ENCODE measurements at places on chromosomes 3 and 15. TPM values are rescaled to one million over a fixed set of nuclear protein-coding genes. Genes with fewer than 3 reads are reported as not detected.

GOLGA8T gene
- total RNA-seq: 0.80 TPM

CACNA2D2 gene
- total RNA-seq: 111 TPM

ILDR1 gene
- 4.4 TPM for total RNA-seq

DNA sequence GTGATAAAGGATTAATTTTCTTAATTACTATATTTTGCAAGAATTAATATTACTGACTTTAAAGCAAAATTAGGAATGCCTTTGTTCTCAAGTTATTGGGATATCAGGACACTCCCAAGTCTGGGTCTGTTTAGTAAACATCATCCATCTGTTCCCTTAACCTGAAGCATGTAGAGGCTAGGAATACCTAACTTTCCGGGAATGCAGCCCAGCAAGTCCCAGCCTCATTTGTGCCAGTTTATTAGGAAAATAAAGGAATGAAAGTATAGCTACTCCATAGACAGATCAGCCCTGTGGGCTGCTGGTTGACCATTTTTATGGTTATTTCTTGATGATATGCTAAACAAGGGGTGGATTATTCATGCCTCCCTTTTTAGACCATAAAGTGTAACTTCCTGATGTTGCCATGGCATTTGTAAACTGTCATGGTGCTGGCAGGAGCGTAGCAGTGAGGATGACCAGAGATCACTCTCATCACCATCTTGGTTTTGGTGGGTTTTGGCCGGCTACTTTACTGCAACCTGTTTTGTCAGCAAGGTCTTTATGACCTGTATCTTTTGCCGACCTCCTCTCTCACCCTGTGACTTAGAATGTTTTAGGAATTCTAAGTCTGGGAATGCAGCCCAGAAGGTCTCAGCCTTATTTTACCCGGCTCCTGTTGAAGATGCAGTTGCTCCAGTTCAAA, 540.2 kb downstream of the NAALADL2 start:
- H3K27ac ChIP-seq: no peak overlapping the region
- no peaks in the 10 kb centered on the region for H3K36me3 ChIP-seq
- peak; percentile 22 for DNase-seq
- H3K27me3 ChIP-seq: no peaks in the 10 kb centered on the region
- no peaks in the 10 kb centered on the region for H3K4me1 ChIP-seq

SLC30A4 gene
- total RNA-seq: 4.5 TPM

DNA sequence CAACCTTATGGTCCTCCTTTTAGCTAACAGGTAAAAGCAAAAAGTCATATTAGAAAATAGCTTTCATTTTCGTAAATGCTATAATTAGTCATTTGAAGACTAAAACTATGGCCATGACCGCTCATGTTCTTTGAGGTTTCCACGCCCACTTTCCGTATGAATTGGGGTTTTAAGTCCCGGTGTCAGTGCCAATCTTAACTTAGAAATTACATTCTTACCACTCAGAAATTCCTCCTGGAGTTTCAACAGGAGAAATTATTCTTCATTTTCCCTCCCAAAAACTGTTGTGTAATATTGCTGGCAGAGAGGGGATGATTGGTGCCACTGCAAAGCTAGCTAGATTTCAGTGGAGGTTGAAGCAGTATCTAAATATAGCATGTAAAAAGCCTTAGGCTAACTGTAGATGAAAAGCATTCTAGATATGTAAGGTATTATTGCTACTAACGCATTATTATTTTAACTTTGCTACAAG, 71.0 kb upstream of the MDFIC2 start:
- peak; percentile 2 for DNase-seq
- no peak overlapping the region for H3K4me3 ChIP-seq
- H3K27ac ChIP-seq: no peak overlapping the region
- H3K4me1 ChIP-seq: no peaks in the 10 kb centered on the region
- H3K36me3 ChIP-seq: no peaks in the 10 kb centered on the region
- H3K27me3 ChIP-seq: no peaks in the 10 kb centered on the region

TICRR gene
- 1.7 TPM for total RNA-seq

GPR176 gene
- total RNA-seq: 9.0 TPM

- H3K36me3 ChIP-seq: no peaks in the 10 kb centered on the region
- peaks cover 11% of the 10 kb centered on the region for H3K4me1 ChIP-seq
- DNase-seq: no peak
- no peak overlapping the region for H3K27ac ChIP-seq
- no peak overlapping the region for H3K4me3 ChIP-seq
Observed at GRCh38 chr15:71390096-71390495, 274.8 kb downstream of the THSD4 start.

SLC6A1 gene
- total RNA-seq: 4.5 TPM

GRCh38 chr15:56831467-56832005, 86.9 kb upstream of the TCF12 start:
- no peaks in the 10 kb centered on the region for H3K4me1 ChIP-seq
- H3K27ac ChIP-seq: no peak overlapping the region
- peak; percentile 28 for DNase-seq
- H3K4me3 ChIP-seq: no peak overlapping the region
- no peaks in the 10 kb centered on the region for H3K27me3 ChIP-seq
- no peaks in the 10 kb centered on the region for H3K36me3 ChIP-seq

ATRIP gene
- total RNA-seq: 7.1 TPM

- no peak for DNase-seq
- H3K27me3 ChIP-seq: no peaks in the 10 kb centered on the region
- H3K36me3 ChIP-seq: no peaks in the 10 kb centered on the region
- H3K4me1 ChIP-seq: no peaks in the 10 kb centered on the region
Observed at GRCh38 chr3:18946524-18946923, 201.8 kb upstream of the KCNH8 start.

GRCh38 chr3:139909811-139910210, 25.2 kb upstream of the CLSTN2 start:
- H3K4me1 ChIP-seq: no peaks in the 10 kb centered on the region
- no peak for DNase-seq
- no peak overlapping the region for H3K4me3 ChIP-seq
- no peaks in the 10 kb centered on the region for H3K27me3 ChIP-seq
- H3K36me3 ChIP-seq: no peaks in the 10 kb centered on the region
- no peak overlapping the region for H3K27ac ChIP-seq

ISL2 gene
- 0.86 TPM for total RNA-seq

RBM15B gene
- total RNA-seq: 18.9 TPM

- no peaks in the 10 kb centered on the region for H3K27me3 ChIP-seq
- no peak overlapping the region for H3K4me3 ChIP-seq
- no peaks in the 10 kb centered on the region for H3K36me3 ChIP-seq
- no peak for DNase-seq
- H3K27ac ChIP-seq: no peak overlapping the region
- peaks cover 11% of the 10 kb centered on the region for H3K4me1 ChIP-seq
Observed at GRCh38 chr3:50388016-50388719, 28.8 kb upstream of the TMEM115 start.

LRTM1 gene
- total RNA-seq: not detected

GRCh38 chr3:59273976-59274375, 224.2 kb upstream of the CFAP20DC start:
- no peaks in the 10 kb centered on the region for H3K4me1 ChIP-seq
- no peak overlapping the region for H3K4me3 ChIP-seq
- DNase-seq: no peak
- no peak overlapping the region for H3K27ac ChIP-seq

SST gene
- 3.0 TPM for total RNA-seq

GRCh38 chr3:51163051-51163450, 222.0 kb upstream of the MANF start:
- no peaks in the 10 kb centered on the region for H3K27me3 ChIP-seq
- H3K36me3 ChIP-seq: no peaks in the 10 kb centered on the region
- H3K27ac ChIP-seq: no peak overlapping the region

DNA sequence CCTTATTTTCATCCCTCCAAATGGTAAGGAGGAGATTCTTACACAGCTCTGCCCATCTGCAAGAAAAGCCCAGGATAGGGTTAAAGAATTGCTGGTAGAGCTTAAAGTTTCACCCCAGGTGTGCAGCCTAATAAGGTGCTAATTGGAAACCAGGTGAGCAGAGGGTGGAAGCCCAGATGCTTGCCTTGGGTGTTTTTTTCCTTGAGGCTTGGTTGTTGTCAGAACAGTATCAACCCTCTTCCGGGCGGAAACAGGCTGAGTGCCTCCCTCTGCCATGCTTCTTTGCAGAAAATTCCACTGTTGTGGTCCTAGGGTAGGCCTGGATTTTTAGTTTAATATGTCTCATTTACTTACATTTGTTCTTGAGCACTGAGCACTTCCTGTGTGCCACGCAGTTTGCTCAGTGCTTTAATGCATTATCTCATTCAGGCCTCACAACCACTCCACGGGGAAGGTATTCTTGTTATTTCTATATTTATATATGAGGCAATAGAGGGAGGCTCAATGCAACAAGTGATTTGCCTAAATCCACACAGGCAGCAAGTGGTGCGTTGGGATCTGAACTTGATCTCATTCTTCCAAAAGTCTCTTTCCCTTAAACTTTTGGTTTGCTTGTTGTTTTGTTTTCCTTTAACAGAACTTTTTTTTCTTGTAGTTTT, 115.0 kb upstream of the LRIG1 start:
- no peaks in the 10 kb centered on the region for H3K27me3 ChIP-seq
- DNase-seq: peak; percentile 22
- H3K27ac ChIP-seq: no peak overlapping the region
- no peaks in the 10 kb centered on the region for H3K36me3 ChIP-seq
- peaks cover 3% of the 10 kb centered on the region for H3K4me1 ChIP-seq

- DNase-seq: no peak
- H3K4me3 ChIP-seq: no peak overlapping the region
- peaks cover 4% of the 10 kb centered on the region for H3K4me1 ChIP-seq
- no peak overlapping the region for H3K27ac ChIP-seq
- H3K36me3 ChIP-seq: peaks cover 14% of the 10 kb centered on the region
Observed at GRCh38 chr3:69300296-69300695, 85.6 kb downstream of the FRMD4B start.

MAP2K5 gene
- total RNA-seq: 17.2 TPM

DNA sequence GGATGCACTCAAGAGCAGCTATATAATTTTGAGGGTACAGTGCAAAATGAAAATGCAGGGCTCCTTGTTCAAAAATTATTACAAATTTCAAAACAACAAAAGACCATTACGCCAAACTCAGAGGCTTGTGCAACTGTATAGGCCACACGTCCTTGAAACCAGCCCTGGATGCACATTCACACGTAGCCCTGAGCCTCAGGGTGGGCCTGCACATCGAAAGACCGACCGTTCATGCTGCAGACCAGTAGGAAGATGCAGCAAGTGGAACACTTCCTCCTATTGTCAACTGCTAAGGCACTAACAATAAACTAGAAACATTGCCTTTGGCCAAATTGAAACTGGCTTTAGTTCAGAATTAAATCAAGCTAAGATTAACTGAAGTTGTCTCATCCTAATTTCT, 174.7 kb downstream of the SHOX2 start:
- no peak overlapping the region for H3K4me3 ChIP-seq
- no peaks in the 10 kb centered on the region for H3K4me1 ChIP-seq
- no peak overlapping the region for H3K27ac ChIP-seq
- no peaks in the 10 kb centered on the region for H3K27me3 ChIP-seq
- H3K36me3 ChIP-seq: no peaks in the 10 kb centered on the region
- DNase-seq: no peak
